ENCODE measurements at places on chromosomes 12 and 14.

DNA sequence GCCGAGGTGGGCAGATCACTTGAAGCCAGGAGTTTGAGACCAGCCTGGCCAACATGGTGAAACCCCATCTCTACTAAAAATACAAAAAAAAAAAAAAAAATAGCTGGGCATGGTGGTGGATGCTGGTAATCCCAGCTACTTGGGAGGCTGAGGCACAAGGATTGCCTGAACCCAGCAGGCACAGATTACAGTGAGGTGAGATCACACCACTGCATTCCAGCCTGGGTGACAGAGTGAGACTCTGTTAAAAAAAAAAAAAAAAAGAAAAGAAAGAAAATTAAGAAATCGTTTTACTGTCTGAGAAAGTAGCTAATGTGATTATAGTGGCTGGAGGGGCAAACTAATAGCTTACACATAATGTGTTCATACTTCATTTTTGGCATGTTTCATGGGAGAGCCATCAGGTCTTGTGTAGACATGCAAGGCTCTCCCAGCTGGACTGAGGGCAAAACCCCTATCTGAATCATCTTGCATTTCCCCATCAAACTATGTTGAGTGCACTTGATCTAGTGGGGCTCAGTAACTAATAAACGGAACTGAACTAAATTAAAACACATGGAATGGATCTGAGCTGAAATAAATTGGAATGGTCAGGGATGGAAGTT lies 16.2 kb downstream of the KIF21A start:
- DNase-seq = no peak

GRCh38 chr12:93315385-93315906 lies 62.3 kb upstream of the NUDT4 start:
- DNase-seq = no peak

DNA sequence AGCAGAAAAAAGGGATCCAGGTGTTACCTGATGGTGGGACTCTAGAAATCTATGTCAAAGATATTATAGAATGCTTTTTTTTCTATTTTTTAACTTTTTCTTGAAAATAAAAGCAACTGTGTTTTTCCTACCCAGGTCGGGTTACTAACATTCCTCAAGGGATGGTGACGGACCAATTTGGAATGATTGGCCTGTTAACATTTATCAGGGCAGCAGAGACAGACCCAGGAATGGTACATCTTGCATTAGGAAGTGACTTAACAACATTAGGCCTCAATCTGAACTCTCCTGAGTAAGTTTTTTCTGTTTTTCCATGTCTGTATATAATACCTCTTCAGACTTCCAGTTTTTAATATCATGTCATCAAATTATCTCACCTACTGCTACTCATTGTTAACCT lies 27.6 kb upstream of the KCNMB4 start:
- DNase-seq = no peak

GRCh38 chr12:5977556-5977955 lies 32.5 kb upstream of the ANO2 start:
- no peak for DNase-seq

- DNase-seq = no peak
These were observed 113.0 kb downstream of the SEC23A start for GRCh38 chr14:38989922-38990546.

- no peak for DNase-seq
These were observed 1085.4 kb downstream of the SLC6A15 start for GRCh38 chr12:83827193-83827592.

DNA sequence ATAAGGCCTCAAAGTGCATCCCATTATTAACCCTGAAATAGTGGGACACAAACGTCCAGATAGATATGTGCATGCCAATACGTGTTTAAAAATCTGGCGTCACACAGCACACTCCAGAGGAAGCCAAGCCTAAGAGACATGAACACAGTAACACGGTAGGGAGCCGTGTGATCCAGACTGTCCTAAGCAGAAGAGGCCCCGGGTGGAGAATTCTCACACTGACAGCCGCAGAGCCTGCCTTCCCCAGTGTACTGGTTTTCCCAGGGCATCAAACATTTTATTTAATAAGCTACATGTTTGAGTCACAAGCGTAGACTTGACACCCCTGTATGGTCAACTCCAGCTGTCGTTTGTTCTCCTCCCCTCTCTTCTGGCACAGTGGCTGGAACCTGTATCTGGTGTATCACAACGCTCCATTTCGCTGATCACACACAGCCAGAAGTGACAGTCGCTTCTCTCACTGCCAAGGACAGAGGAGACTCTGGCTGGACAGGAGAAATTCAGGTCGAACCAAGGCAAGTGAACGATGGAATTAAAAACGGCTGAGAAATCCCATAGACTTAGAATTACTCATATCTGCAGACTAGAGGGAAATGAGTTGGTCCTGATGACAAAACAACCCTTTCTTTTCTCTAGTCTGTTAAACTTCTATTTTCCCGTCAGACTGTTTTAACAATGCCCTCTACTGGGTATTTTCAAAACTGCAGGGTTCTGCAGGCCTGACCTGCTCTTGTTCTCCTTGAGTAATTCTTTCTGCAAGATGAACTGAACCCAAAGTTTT lies 359.9 kb downstream of the RGS6 start:
- DNase-seq = peak; percentile 14

- DNase-seq = no peak
These were observed 117.6 kb upstream of the TMCC3 start for GRCh38 chr12:94767956-94768355.

- DNase-seq = no peak
These were observed 311.8 kb upstream of the RGS6 start for GRCh38 chr14:71620401-71620800.

DNA sequence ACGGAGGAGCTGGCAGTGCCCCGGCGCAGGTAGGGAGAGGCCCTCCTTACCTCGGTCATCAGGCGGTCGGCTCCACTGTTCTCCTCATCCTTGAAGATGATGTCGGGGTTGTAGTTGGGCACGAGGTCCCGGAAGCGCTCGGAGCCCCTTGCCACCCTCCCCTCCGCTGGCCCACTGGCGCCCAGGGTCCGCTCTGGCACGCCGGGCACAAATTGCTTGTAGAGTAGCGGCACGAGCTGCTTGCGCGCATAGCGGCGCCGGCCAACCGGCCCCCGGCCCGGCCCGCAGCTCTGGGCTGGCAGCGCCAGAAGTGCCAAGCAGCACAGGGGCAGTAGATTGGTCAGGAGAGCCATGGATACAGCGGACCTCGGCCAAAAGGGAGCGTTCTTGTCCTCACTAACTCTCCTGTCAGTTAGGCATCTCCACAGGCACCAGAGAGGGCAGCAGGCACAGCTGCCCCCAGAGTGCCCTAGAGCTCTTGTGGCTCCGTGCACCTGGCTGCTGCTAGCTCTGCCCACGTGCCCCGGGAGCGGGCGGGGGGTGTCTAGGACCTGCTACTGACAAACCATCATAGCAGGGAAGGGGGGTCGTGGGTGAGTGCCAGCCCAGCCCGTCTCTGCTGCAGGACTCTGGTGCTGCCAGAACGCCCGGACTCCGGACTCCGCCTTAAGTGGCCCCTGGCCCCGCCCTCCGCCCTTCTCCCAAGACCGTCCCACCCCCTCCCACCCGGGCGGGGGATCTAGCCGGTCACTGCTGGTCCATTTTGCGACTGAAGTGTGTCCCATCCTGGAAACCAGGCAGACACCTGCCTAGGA lies at the start of gene DHH:
TSS of gene DHH (minus strand) at position 642 of the 815 bp plus-strand sequence. CDS start at position 353, 289 bp downstream.
- no peak for DNase-seq

GRCh38 chr12:63913929-63914328 lies 69.4 kb downstream of the SRGAP1 start:
- no peak for DNase-seq

- no peak for DNase-seq
These were observed 68.7 kb downstream of the RBM19 start for GRCh38 chr12:113897406-113897805.

Measured in HS-27A (cell line).